BJ (cell line): ENCODE measurements at places on chromosomes 16 and 17.

DNA sequence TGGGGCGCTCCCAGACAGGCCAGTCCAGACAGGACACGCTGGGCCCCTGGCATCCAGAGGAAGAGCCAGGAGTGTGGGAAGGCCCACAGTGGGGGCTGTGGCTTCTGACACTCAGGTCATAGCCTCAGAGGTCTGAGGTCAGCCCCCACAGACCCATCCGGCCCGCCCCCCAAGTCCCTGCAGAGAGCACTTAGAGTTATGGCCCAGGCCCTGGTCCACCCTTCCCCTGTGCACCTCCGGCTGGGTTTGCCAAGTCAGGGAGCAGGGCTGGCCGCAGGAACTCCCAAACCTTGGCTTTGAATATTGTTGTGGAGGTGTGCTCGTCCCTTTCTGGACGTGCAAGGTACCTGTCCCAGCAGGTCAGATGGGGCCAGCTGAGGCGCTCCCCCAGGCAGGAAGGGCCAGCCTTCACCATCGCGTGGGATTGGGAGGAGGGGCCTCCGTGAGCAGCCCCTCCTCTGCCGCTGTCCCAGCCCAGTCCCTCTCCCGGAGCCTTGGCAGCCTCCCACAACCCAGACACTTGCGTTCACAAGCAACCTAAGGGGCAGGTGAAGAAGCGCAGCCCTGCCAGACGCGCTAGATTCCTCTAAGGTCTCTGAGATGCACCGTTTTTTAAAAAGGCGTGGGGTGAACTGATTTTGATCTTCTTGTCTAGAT, 74.6 kb downstream of the SOCS1 start:
- no peak for DNase-seq

DNA sequence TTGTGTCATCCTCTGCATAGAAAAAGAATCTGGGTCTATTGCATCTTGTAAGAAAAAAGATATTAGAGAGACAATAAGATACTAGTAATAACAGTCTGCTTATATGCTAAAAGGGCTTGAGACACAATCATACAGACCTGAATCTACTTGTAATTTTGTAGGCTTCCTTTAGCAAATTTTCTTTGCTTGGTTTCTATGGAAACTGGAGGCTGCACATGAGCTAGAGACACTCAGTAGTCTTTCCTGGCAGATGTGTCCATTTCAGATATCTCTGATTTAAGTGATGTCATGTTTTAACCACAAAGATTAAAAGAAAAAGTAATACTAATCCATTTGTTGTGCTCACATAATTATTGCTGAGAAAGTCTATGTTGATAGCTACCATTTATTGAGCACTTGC, 123.9 kb upstream of the GNAO1 start:
- no peak for DNase-seq

DNA sequence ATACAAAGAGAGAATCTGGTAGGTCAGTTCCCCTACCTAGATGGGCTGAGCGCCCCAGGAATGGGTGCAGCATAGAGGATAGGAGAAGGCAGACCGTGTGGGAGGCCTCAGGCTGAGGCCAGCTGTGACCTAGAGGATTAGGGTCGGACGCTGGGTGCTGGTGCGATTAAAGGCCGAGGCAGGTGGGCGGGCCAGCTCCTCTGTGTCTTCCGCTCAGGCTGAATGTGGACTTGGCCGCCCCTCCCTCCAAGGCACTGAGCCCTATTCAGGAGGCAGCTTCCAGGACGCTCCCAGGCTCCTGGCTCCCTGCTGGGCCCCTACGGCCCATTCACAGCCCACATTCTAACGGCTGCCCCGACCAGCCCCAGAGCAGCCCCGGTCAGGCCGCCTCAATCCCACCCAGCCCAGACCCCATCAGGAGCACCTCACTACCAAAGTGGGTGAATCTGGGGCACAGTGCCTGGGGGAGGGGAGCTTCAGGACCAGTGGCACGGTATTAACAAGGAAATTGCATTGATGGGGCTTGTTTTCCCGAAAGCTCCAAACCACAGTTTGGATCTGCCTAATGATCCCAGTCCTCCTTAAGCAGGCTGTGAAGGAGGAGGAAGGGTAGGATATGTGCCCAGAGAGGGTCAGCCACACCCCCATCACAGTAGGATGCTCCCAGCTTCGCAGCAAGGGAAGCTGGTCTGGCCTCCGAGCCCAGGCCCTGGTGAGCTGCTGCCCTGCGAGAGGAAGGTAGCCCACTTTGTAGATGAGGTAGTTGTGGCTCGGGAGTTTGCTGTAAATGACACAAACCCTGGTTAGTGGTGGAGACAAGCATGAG, 14.5 kb downstream of the RHBDL3 start:
- no peak for DNase-seq

DNA sequence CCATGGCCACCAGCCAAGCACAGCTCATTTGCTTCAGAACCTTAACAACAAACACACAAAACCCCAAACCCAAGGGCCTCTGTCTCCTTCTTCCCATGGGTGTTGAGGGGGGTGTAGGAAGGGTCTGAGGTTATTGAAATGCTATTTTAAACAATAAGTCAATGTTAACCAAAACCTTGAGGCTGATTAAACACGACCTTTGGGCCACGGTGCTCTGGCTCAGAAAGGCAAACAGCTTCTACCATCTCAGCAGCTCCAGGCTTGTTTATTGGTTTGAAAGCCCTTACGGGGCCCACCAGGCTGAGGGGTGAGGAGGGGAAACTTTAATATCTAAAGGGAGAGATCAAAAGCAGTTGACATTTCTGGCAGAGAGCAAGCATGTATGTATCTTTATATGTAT, 185.7 kb upstream of the IRX6 start:
- DNase-seq, result no peak

- DNase-seq, result no peak
Observed at GRCh38 chr16:12311877-12312276, 335.3 kb downstream of the SNX29 start.

DNA sequence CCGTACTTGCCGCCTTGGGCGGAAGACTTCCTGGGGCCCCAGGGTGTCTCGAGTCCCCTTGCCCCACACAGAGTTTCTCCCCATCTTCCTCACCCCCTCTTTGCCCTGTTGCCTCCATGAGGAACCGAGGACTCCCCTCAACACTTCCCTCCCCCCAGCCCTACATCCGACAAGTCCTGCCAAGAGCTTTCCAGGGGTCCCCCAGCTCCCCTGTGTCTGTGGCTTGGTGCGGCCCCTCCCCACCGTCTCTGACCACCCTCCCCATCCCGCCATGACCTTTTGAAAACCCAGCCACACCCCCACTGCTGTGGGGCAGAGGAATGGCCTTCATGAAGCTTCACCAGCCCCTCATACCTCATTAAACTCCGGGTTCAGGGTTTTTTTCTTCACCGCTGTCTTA, 11.4 kb downstream of the SCGB1C2 start:
- DNase-seq, result no peak

DNA sequence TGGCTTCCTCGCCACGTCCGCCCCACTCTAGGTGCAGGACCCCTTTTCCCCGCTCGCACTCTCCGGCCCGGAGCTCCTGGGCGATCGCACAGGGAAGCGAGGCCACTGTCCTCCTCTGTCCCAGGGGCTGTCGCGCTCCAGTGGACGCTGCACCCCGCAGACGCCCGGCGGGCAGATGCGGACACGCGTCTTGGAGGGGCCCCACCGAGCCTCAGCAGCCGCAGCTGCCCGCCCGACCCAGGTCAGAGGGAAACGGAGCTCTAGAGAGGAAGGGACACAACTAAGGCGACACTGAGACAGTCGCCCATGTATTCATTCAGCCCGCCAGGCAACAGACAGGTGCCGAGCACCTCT, 726 bp upstream of the SLC13A5 start:
- no peak for DNase-seq

DNA sequence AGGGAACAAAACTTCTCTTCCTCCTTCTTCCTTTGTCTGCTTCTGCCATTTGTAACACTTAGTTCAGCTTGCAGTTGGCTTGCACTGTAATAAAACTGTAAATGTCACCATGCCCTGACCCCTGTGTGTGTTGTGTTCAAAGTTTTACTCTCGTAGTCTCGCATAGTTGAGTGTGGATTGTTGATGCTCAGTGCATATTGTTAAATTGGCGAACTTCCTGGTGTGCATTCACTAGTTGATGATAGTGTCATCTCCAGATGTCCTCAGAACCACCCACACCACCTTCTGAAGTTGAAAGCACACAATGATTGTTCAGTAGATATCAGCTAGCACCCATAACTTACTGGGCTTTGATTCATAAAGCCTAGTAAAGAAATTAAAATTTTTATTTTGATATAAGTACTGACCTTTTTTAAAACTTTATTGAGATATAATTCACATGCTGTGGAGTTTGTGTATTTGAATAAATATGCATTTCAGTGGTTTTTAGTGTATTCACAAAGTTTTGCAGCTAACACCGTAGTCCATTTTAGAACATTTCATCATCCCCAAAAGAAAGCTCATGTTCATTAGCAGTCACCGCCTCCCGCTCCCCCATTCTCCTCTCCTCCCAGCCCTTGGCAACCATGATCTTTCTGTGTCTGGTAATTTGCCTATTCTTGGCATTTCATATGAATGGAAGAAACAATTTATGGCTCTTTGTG, 25.0 kb downstream of the USP10 start:
- DNase-seq, result no peak

DNA sequence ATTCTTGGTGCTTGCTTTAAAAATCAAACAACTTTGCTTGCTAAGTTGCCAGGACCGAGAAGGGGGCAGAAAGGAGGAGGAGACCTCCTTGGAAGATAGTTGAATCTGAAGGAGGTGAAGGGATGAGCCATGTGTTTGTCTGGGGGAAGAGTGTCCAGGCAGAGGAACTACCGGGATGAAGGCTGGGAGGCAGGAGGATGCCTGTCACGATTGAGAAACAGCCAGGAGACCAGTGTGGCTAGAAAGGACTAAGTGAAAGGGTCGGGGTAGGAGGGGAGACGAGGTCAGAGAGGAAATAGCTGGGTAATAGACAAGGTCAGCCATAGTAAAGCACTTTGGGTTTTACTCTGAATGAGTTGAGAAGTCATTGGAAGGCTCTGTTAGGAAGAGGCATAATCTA, 38.9 kb upstream of the CSNK2A2 start:
- no peak for DNase-seq

DNA sequence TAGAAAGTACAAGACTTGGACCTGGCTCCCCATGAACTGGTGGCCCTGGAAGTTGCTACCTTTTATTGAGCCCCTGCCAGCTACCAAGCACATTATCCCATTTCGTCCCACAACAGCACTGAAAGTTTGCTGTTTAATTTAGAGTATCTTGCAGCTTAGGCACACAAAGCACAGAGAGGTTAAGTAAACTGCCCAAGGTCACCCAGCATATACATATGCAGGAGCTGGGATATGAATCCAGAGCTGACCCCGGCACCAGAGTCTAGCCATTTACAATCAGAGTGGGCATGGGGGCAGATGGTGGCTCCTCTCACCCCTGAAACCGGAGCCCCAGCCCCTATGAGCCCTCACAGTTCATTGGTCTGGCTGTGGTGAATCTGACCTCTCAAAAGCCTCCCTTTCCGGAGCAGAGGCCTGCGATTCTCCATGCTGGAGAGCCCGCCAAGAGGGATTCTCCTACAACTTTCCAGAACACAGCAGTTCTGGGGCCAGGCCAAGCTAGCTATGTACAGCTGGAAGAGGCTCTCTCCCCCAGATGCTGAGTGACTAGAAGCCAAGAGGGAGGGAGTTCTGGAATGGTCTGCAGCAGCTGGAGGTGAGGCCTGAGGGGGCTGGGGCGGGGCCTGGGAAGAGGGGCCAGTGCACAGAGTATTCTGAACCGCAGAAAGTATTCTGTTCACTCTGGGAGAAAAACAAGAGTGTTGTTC, 58.3 kb downstream of the SREBF1 start:
- no peak for DNase-seq

GRCh38 chr16:23160082-23160481, 10.8 kb upstream of the USP31 start:
- no peak for DNase-seq

- no peak for DNase-seq
Observed at GRCh38 chr17:57517273-57517631, 227.8 kb downstream of the CCDC182 start.

- no peak for DNase-seq
Observed at GRCh38 chr17:79054200-79054960, 20.2 kb upstream of the ENGASE start.

DNA sequence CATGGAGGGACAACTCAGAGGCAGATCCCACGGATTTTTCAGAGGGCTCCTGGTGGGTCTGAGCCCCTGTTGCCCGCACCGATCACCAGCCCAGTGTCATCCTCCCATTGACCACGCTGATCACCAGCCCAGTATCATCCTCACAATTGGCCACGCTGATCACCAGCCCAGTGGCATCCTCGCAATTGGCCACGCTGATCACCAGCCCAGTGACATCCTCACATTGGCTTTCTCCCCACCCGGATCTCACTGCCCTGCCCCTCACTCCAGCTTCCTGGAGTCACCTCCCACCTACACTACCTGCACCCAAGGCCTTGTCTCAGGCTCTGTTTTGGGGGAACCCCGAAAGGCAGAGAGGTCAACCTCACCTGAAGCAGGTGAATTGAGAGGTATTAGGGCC, 358.2 kb upstream of the TNRC6C start:
- no peak for DNase-seq

GRCh38 chr17:32515677-32516383, 29.0 kb downstream of the CDK5R1 start:
- no peak for DNase-seq

DNA sequence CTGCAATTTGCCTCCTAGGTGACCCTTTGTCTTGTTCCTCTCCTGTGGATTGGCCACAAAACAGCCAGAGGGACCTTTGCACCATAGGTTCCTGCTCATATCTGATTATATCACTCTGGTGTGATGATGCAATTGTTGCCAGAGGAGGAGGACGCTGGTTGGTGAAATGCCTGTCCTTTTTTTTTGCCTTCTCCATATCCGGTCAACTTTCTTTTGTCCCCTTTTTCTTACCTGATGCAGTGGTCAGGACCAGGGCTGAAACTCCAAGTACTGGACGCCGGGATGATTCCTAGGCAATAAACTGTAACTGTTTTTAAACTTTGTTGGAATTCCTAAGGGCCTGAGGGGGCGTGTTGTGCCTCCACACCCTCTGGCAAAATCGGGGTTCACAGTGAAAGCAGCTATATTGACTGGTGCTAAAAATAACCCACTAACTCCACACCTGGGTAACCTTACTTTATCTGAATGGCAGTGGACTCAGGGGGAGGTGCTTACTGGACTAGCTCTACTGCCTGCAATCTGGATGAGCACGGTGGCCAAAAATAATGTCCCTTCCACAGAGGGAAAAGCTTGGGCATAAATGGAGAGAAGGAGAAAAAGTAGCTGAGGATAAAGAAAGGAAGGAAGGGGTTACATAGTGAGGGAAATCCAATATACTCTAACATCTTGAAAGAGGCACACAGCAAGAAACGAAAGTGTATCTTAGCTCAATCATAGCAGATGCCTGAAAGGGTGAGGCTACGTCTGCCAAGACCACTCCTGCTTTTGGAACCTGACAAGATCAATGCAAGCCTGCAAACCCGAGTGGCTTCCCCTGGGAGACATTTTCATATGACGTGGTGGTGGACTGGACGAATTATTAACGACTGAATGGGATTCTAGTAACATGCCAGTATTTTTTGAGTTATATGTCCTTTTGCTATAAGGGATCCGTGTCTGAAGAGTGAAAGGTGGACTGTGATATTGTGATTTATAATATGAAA, 28.4 kb upstream of the ZNF423 start:
- no peak for DNase-seq

- DNase-seq, result no peak
Observed at GRCh38 chr16:48575471-48576050, 34.4 kb downstream of the N4BP1 start.
